ENCODE measurements at places on chromosomes 6 and 20. TPM values are rescaled to one million over a fixed set of nuclear protein-coding genes. Genes with fewer than 3 reads are reported as not detected.

The CYP39A1 gene
- total RNA-seq: 3.7 TPM

The STK38 gene
- total RNA-seq: 27.4 TPM

The IL17F gene
- total RNA-seq: not detected

The MED20 gene
- 15.7 TPM for total RNA-seq

The PAX1 gene
- total RNA-seq: not detected

The ITPA gene
- 18.7 TPM for total RNA-seq

The TMEM181 gene
- 13.8 TPM for total RNA-seq

The RIPOR3 gene
- 6.7 TPM for total RNA-seq

The PSMB8 gene
- total RNA-seq: 30.2 TPM

The PKIB gene
- not detected for total RNA-seq

The RFX6 gene
- not detected for total RNA-seq

The SMPDL3A gene
- total RNA-seq: 4.7 TPM

The TAGAP gene
- 2.6 TPM for total RNA-seq

The FOXC1 gene
- 25.9 TPM for total RNA-seq

The CAP2 gene
- 79.5 TPM for total RNA-seq

The SLC32A1 gene
- total RNA-seq: not detected

The CTAGE9 gene
- not detected for total RNA-seq

The PPP1R14C gene
- total RNA-seq: 94.9 TPM

The C6orf163 gene
- 2.4 TPM for total RNA-seq
